Psoas muscle (tissue), 8 donors: ENCODE measurements at places on chromosomes 3 and 15.

DNA sequence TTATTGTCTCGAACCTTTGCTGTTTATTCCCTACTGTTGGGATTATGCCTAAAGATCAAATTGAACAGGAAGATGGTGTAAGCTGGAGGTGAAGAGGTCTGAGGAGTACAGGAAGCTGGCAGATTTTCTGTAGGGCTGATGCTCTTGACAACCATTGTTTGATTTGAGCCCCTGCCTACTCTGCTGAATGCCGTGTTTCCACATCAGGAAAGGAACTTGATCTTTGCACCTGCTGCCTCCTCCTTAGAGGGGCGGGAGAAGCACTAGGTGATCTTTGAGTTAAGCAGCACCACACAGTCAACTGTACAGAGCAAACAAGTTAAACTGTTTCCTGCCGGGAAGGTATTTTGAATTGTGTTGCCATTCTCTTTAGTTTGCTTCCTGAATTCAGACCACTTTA is 364.6 kb upstream of the EPHA6 start:
- DNase-seq = no peak

DNA sequence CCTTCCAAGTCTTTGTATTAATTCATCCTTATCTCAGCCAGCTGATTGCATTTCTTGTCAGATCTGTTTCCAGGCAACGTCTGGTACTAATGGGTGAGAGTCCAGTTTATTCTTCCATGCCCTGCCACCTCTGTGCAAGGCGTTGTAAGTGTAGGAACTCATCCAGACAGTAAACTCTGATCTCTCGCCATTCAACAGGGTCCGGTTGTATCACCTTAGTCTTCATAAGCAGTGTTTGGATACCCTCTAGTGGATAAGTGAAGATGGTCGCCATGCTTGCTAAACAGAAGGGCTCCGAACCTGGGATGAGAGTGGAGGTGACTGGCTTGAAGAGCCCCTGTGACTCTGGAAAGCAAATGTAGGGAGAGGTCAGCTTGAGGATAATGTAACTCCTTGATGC is 51.6 kb upstream of the CMTM7 start:
- no peak for DNase-seq

DNA sequence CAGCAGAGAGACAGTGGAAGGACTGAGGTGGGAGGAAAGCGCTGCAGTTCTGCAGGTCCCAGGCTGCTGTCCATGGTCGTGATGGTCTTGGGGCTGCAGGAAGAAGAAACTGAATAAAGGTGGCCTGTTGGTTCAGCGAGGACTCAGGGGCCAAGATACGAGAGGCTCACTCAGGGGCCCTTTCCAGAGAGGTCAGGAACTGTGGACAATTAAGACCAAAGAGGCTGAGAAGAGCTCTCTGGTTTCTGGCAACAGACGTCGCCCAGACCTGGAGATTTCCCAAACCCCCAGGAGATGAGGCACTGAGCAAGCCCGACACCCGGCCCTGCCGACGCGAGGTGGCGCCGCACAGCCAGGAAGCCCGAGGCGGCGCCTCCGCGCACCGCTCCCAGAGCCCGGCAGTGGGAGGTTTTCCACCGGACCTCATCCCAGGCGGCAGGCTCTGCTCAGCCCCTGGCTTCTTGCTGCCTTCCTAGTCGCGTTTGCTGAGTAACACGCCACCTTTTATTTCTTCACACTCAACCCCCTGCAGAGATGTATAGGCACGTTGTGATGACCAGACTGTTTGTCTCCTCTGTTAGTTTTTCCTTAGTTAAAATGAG is 56.4 kb upstream of the ARRDC4 start:
- DNase-seq = peak; percentile 83

GRCh38 chr15:58444658-58445332 is 13.0 kb downstream of the LIPC start:
- no peak for DNase-seq

DNA sequence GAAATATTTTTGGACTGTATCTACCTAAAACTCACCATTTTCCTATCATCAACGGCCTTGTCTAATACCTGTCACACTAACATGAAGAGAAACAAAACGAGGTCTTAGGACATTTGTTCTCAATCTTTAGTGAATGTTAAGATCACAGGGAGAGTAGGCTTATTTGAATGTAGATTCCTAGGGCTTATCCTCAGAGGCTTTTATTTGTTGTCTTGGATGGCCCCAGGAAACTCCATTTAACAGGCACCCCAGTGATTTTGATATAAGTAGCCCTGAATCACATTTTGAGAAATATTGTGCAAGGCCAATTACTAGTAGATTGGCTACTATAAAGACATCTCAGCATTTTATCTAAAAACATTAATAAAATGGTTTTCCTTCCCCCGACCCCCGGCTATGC is 367.4 kb downstream of the GAP43 start:
- no peak for DNase-seq

DNA sequence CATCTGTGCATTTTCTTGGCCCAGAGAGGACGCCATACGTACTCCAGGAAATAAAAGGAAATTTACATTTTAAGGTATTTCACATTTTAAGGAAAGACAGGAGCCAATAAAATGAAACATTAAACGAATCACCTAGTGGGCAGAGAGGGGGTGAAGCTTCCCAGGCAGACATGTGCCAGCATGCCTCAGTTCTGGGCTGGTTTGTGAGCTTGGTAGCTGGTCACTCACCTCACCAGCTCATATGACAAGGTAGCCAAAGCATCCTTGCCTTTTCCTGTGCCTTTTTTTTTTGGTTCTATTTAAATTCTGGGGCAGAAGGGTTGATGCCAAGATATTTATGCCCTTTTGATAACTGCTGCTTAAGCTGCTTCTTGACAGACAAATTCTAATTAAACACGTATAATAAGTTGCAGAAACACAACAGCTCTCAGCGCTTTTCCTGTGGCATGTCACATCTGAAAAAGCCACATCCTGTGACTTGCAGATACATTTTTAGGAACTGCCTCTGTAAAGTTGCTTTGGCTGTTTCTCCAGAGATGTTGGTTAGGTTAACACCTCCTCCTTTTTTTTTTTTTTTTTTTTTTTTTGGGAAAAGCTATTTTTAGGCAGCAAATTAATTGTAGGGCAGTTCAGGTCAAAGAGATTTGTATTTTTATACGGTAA is 218.6 kb downstream of the PDCD6IP start:
- DNase-seq = no peak

- no peak for DNase-seq
Observed at GRCh38 chr3:111767756-111768445, 91.2 kb upstream of the PHLDB2 start.
